ENCODE measurements at places on chromosomes 1 and 21.

DNA sequence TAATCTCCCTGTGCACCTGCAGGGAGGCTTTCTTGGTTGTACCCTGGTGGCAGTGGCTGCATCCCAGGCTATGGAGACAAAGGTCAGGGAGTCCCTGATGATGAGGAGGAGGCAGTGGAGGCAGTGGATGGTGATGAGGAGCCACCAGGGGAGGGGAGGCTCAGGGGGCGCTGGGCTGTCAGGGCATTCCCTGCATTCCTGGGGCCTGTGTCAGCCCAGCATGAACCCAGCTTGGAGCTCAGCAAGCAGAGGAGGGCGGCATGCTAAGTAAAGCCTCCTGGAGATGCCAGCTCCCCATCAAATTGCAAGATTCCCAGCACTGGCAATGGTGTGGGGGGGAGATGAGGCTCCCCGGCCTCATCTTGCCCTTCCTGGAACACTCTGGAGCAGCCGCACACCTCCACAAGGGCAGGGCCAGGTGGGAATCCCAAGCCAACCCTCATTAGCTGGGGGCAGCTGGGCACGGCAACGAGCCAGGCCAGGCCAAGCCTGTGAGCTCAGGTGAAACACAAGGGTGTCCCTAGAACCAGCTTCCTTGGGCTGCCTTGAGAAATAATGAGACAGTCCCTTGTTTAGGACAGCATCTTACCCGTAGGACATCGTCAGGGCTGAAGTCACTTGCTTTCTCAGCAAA, 469.5 kb downstream of the MATN1 start:
- DNase-seq: no peak

DNA sequence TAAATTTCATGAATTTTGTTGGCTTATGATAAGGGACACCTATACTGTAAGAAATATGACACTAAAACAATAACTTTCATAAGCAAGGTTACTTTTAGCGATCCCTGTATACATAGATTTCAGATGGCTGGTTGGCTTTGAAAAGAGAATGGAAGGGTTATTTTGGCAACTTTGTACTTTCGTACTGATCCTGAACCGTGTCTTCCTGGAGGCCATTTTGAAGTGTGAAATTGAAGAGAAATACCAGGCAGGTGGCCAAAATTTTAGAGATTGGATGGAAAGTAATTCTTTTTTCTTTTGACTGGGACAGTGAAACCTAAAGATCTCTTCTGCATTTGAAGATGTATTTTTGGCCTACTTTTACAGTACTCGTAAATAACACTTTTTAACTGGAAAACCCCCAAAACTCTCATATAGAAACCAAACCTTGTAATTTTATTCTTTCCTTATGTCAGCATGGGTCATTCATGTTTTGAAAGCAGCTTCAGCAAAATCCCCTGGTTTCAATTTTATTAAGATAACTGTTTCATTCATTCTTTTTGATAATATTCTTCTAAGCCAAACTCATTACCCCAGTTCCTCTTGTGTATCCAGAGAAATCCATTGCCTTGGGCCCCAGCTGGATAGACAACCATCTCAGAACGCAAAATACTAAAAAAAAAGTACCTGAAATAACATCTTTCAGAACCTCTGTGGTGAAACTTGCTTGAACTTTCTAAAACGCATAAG, 38.4 kb upstream of the ZNF281 start:
- DNase-seq: no peak

DNA sequence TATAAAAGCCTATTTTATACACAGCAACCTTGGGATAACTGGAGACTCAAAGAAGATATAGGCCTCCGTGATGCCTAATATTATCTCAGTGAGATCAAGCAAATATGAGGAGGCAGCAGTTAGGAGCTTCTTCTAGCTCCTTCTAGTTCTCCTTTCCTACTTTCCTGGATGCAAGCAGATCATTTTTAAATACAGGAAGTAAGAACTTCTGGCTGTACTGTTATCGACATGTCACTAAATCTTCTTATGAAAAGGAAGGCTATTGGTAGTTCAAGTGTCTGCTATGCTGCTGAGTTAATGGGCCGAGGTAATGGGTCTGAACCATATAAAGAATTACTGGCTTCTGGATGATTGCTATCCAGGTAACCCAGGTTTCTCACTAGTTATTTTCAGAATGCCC, 15.9 kb downstream of the HSPA13 start:
- no peak for DNase-seq

- DNase-seq: no peak
Measured at GRCh38 chr1:87644579-87645190, 316.0 kb downstream of the LMO4 start.

GRCh38 chr21:39854572-39854971, 12.7 kb upstream of the PCP4 start:
- no peak for DNase-seq

DNA sequence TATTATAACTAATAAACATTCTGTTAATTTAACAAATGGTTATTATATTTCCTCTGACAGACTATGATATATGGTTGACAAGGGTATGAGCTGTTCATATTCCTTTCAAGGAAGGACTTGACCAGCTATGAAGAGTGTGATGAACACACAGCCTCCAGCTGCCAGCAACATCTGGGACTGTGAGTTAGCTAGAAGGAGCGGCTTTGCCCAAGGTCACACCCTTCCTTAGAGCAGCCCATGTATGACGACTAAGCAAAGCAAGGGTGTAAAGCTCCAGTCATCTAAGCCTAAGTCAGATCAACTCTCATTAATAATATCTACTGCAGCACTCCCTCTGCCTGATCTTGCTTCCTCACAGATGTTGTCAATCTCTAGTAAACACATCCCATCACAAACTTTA, 355.4 kb downstream of the PLPP3 start:
- no peak for DNase-seq

DNA sequence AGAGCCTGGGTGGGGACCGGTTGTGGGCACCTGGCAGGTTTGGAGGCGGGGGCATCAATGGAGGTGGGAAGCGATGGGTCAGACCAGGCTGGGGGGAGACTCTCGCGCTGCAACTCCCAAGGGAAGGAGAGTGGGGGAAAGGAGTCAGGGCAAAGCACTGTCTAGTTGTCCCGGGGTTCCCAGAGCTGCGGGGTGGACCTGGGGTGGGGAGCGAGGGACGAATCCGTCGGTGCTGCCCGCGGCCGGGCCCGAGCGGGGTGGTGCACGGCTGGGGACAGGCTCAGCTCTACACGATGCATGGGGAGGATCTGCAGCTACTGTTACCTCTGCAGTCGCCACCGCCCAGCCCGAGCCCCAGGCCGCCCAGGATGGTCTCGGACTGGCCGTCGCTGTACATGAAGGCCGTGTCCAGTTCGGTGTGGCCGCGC, 427 bp downstream of the AKR7A2 start:
- no peak for DNase-seq

GRCh38 chr1:151143986-151144385, 2.4 kb downstream of the SEMA6C start:
- no peak for DNase-seq

GRCh38 chr1:43558346-43558841, 27.7 kb downstream of the PTPRF start:
- no peak for DNase-seq

DNA sequence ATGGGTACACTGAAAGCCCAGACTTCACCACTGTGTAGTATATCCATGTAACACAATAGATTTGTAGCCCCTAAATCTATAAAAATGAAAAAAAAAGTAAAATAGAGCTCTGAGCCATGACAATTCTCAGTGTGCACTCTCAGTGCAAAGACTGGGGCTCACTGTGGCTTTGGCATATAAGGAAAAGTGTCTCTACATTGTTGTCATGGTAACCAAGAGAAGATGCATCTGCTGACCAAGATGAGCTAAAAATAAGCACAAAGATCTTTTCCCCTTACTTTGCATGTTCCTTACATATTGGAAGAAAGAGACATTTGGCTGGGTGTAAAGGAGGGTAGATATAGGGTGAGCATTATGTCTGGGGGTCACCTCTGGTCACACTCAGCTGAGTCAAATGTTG, 12.0 kb downstream of the PGLYRP4 start:
- DNase-seq: no peak

GRCh38 chr1:183537405-183537804, 52.9 kb downstream of the NCF2 start:
- no peak for DNase-seq

GRCh38 chr21:34166468-34166867, 93.1 kb downstream of the MRPS6 start:
- no peak for DNase-seq

DNA sequence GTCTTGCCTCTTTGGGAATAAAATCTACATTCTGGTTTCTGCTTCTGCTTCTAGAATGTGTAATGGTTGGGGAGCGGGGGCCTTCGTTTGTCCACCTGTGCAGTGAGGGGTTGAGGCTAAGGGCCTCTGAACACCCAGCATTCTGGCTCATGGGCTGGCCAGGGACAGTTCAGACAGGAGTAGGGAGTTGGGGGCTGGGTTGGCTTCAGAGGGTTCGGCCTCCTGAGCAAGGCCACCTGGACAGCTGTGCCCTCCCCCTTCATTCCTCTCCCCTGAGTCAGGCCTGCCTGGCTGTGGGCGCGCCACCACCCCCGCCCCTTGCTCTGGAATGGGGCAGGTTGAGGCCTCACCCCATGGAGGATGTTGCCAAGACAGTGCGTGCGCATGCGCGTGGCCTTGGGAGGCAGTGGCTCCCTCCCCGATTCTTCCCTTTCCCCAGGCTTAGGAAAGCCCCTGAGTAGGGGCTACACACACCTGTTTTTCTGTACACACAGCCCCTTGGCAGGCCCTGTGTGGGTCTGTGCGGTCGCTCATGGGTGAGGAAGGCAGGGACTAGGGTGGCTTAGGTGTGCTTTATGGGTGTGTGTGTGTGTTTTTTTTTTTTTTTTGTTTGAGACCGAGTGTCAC, 57.0 kb downstream of the YARS1 start:
- no peak for DNase-seq

- no peak for DNase-seq
Measured at GRCh38 chr1:28577738-28578536, 14.1 kb upstream of the RAB42 start.

GRCh38 chr1:154342836-154343472, 17.6 kb downstream of the ATP8B2 start:
- no peak for DNase-seq

- no peak for DNase-seq
Measured at GRCh38 chr1:224300346-224300745, 29.6 kb downstream of the NVL start.

DNA sequence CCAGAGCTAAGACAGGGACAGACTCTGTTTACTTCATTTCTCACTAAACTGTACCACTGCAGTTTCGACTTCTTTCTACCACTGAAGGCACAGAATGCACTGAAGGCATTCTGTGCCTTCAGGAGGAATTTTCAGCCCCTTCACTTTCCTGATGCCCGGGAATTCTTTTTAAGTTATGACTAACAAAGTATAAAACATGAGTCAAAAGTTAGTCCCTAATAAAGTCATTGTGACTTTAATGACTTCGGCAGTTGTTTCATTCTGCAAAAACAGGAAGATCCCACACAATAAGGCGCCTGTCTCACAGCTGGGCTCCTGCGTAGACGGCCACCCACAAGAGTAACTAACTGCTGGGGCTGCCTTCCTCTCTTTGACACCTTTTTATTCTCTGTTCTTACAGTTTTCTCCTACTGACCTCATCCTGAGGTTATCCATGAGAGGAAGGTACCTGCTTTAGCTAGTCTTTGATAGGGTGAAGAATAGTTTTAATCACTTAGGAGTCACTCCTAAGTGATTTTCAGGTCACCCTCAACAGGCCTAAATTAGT, 183.9 kb upstream of the SGIP1 start:
- no peak for DNase-seq

DNA sequence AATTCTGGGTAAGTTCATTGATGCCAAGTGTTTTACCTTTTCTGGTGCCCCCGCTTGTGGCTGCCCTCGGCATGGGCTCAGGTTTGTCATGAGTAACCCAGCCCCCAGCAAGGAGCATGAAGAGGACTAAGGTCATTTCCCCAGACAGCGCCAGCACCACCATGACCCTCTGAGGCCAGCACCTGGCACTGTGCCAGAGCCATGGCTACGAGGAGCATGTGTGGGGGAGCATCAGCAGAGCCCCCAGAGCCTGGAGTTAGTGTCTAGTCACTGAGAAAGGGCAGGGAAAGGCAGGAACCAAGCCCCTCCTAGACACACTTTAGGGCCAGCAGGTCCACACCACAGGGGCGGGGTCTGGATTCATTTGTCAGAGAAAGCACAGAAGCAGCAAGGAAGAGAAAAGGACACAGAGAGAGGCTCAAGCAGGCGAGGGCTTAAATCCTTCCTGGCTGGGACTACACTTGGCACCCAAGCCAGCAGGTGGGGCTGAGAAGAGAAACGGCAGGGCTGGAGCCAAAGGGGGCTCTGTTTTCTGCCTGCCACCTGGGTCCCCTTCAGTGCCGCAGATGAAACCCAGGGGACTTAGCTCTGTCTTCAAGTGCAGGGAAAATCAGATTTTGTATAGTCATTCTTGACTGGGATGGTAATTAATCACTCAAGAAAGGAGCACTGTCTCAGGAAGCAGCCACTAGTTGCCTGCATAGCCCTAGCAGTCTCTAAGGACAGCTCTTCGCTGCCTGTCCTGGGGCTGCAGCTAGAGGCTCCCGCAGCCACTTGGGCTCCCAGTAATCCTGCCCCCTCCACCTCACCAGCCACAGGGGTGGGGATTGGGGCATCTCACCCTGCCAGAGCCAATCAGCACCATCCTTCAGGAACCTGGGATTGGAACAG, 79.6 kb upstream of the ZC3H12A start:
- peak; percentile 94 for DNase-seq

DNA sequence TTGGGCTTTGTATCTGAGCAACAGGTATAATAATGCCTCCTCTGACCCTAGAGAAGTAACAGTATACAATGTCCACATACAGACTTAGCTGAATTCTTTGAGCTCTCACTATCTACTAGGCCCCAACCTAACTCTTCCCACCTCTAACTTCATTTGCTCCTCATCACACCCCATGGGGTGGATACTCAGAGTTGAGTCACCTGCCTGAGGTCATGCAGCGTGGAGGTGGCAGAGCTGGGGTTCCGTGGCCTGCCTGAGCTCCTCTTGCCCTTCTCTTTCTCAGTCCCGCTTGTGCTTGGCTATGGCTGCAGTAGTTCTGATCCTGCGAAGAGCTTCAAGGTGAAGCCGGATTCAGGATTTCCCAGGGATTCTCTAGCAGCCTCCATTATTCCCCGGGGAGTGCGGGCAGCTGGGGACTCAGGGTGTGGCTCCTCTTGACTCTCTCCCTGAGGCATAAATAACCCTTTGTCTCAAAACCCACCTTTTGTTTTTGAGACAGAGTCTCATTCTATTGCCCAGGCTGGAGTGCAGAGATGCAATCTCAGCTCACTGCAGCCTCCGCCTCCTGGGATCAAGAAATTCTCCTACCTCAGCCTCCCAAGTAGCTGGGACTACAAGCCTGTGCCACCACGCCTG, 29.9 kb upstream of the ACTL8 start:
- DNase-seq: peak; percentile 80

- DNase-seq: no peak
Measured at GRCh38 chr1:233261206-233261605, 34.3 kb downstream of the PCNX2 start.

DNA sequence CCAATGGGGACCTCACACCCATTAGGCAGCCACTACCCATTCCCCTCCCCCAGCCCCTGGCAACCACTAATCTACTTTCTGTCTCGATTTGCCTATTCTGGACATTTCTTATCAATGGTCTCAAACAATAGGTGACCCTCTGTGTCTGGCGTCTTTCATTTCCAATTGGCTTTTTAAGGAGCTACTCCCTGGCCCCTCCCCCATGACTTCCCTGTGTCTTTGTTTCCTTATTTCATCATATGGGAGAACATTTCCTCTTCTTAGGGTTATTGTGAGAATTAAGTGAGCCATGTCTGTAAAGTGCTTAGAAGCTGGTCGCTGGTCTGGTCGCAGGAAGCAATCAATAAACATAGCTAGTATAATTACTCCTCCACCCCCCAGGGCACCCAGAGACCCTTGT, 80.9 kb downstream of the SPSB1 start:
- no peak for DNase-seq

GRCh38 chr1:197598935-197599334, 176.3 kb downstream of the DENND1B start:
- no peak for DNase-seq

Data from NCI-H2171 treated with DMSO at 0.1 percent for 48 hours (cell line).